ENCODE measurements at places on chromosomes 7 and 10.

DNA sequence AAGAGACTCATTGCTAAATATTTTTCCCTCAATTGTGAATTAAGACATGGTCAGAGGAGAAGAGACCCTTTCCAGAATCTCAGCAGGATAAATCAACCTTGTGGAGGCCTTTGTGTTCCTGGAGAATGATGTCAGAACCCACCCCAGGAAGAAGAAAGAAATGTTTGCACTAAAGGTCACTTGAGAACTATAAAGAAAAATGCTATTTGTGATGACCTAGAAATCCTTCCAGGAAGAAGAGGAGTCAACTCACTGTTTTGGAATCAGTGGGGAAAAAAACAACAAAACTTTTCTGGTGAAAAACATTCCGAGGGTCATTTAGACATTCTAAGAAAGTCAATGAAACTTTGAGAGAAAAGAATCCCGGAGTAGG lies 129.1 kb upstream of the ANKRD1 start:
- no peak for DNase-seq

GRCh38 chr7:34327681-34328080 lies 330.3 kb upstream of the NPSR1 start:
- no peak for DNase-seq

GRCh38 chr10:86162036-86162435 lies 204.6 kb downstream of the GRID1 start:
- DNase-seq: no peak

GRCh38 chr10:103781329-103782061 lies 73.9 kb downstream of the SH3PXD2A start:
- no peak for DNase-seq

- DNase-seq: no peak
These were observed 35.9 kb downstream of the MTURN start for GRCh38 chr7:30170476-30171205.

- no peak for DNase-seq
These were observed 24.5 kb upstream of the EEPD1 start for GRCh38 chr7:36128448-36129047.

GRCh38 chr7:71639382-71640085 lies 507.6 kb downstream of the GALNT17 start:
- no peak for DNase-seq

DNA sequence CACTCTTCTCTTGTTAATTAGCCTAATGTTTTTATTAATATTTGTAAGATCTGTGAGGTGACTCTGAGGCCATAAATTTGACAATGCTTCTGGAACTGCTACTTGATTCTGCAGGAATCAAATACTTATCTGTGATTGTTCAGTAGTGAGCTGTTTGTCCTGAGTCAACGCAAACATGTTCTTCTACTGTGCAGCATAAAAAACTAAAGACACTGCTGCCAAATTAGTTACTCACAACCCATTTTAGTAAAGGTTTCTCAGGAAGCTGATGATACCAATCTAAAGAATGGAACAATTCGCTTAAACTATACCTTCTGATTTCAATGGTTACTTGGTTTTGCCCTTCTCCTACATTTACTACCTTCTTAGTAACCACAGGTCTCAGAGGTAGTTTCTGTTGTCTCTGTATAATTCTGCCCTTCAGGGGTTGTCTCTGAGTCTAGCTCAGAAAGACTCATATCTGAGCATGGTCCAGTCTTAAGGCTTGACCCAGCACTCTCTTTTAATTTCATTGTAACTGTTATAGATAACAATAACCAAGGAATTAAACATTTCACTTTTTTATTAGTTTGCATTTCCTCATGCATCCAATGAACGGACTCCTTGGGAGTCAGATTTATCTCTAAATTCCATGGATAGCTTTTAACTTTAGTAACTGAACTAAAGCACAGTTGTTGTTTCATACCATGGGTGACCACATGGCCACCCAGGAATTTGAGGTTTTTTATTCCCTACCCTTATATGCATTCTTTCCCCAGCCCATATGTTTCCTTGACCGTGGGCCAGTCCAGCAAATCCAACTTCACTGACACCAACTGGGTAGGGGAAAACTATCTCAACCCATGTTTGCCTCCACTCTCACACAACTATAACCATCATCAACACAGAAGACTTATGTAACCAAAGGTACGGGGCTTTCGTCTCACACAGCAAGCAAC lies 309.5 kb upstream of the TEX47 start:
- DNase-seq: no peak

- peak; percentile 17 for DNase-seq
These were observed 5.5 kb upstream of the MDFIC start for GRCh38 chr7:114916261-114916892.

DNA sequence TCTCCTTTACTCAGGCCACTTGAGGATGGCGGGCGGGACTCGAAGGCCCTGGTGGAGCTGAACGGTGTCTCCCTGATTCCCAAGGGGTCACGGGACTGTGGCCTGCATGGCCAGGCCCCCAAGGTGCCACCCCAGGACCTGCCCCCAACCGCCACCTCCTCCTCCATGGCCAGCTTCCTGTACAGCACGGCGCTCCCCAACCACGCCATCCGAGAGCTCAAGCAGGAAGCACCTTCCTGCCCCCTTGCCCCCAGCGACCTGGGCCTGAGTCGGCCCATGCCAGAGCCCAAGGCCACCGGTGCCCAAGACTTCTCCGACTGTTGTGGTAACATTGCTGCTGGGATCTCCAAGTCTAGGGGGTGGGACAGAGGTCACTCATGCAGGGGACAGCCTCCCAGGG lies 65.7 kb downstream of the GTF2IRD1 start:
- DNase-seq: no peak

DNA sequence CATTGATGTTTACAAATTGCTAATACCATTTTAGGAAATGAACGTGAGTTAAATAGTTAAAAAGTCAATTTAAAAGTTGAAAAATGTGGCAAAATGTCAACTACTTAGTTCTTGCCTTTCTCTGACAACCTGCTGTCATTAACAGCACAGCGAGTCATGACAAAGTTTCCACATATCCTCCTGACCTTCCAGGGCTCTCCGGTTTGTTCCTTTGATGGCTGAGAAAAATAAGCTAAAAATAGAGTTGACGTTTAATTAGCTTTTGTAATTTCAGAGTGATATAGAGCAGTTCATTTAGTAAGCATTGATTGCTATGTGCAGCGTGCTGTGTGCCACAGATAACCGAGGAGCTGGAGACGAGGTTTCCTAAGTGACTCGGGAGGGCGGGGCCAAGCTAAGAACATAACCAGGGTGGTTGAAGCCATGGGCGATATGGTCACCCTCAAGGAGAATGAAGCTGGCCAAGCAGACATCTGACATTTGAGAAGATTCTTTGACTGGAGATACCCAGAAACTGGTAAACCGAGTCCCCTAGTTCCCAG lies 47.9 kb downstream of the OGDH start:
- DNase-seq: no peak

- DNase-seq: no peak
These were observed 429.0 kb upstream of the MTPN start for GRCh38 chr7:136405931-136406777.

DNA sequence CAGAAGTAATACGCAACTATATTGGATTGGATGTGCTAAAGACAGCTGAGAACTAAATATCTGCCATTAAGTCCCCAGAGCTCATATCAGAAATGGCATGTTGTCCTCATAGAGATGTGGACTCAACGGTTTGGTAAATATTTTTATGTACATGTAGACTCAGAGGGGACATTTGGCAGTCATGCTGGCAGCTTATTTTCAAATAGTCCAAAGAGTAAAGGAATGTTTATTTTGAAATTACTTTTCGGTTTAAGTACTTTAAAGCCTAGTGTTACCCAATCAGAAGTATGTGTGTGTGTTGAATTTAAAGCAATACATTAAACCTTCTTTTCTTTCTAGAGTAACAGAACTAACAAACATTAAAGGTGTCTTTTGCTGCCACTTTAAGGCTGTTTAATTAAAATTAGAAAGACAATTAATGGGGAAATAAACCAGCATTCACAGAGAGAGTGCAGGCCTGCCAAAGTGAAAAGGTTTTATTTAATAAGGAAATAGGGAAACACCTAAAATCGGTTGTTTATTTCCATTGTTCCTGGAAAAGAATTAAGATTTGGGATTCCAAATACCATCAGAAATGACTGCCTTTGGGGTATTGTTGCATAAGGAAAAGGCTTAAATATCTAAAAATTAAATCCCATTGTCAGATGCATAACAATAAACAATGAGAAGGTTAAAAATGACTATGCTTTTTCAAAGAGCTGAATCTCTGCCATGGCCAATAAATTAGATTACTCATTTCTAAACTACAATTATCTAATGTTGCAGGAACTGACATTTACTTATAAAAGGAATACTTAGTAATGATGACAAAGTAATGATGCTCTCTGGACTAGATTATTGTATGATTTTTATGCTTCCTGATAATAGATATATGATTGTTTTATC lies 113.4 kb upstream of the AHR start:
- no peak for DNase-seq

GRCh38 chr10:57053530-57053929 lies 692.5 kb upstream of the ZWINT start:
- DNase-seq: no peak

DNA sequence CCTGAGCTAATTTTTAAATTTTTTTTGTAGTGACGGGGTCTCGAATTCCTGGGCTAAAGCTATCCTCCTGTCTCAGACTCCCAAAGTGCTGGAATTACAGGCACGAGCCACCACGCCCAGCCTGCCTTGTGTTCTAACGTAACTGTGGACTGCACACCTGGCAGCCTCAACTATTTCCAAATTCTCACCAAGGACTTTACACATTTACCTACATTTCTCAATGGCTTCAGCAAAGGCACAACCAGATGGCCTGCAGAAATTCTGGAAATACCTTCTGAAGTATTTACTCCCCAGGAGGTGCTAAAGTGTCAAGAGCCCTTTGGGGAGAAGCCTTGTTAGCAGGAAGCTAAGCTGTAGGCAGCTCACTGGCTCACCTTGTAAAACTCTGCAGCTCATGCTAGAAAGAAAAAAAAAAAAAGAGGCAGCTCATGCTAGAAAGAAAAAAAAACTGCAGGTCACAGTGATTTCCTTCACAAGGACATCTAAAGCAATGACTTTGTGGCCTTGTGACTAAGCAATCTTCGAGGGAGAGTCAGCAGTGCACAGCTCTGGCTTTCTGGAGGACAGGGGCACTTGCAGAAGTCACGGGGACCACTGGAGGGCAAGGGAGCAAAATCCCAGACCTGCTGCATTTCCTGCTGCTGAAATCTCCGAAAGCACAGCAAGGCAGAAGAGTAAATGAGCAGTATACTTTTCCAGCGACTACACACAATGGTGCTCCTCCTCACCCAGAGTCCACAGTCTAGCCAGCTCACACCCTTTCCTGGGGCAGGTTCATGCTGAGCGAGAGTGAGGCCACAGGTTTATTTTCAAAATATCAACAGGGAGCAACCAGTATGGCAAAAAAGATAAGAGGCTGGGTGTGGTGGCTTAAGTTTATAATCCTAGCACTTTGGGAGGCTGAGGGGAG lies 40.4 kb downstream of the BAIAP2L1 start:
- no peak for DNase-seq

- no peak for DNase-seq
These were observed 56.4 kb downstream of the BBS9 start for GRCh38 chr7:33185786-33186185.

DNA sequence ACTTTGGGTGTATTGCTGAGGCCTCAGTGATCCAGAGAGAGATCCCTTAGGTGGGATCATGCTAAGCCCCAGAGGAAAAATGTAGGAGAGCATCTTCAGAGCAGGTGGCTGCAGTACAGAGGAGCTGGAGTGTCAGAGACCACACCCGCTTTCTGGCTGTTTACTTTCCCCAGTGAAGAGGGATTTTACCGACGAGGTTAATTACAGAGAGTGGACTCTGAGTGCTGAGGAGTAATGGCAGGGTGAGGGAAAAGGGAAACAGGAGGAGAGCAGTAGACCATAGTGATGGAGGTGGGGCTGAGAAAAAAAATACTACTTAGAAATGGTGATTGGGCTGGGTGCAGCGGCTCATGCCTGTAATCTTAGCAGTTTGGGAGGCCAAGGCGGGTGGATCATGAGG lies 43.3 kb upstream of the HBP1 start:
- DNase-seq: no peak

- DNase-seq: no peak
These were observed 2.2 kb downstream of the PRKAR2B start for GRCh38 chr7:107046491-107047259.

- DNase-seq: no peak
These were observed 1071.9 kb downstream of the CNTNAP2 start for GRCh38 chr7:147188467-147188866.

DNA sequence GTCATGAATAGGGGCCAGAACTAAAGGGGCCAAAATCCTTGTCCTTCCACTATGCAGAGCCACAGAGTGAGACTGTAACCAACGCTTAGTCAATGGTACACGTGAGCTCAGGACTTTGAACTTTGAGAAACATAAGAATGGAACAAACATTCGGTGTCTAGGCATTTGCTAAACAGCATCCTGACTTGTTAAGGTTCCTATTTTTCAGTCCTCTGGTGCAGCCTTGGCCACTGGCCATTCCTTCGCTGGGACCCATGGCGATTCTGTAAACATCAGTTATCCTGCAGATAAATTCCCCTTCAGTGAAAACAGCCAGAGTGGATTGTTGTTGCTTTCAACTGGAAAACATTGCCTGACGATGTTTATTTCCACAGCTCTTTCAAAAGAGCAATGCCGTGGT lies 266.8 kb downstream of the SORCS1 start:
- no peak for DNase-seq

DNA sequence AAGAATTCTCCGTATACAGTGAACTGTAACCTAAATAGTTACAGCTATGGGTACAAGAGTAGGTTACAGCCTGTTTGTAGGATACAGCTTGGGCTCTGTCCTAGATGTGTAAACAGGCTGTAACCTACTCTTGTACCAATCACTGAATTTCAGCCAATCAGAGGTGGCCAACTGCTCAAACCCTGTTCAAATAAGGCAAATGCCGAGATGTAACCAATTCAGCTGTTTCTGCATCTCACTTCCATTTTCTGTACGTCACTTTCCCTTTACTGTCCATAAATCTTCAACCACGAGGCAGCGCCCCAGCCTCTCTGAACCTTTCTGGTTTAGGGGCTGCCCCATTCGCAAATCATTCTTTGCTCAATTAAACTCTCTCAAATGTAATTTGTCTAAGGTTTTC lies 8.3 kb upstream of the MMP21 start:
- no peak for DNase-seq

DNA sequence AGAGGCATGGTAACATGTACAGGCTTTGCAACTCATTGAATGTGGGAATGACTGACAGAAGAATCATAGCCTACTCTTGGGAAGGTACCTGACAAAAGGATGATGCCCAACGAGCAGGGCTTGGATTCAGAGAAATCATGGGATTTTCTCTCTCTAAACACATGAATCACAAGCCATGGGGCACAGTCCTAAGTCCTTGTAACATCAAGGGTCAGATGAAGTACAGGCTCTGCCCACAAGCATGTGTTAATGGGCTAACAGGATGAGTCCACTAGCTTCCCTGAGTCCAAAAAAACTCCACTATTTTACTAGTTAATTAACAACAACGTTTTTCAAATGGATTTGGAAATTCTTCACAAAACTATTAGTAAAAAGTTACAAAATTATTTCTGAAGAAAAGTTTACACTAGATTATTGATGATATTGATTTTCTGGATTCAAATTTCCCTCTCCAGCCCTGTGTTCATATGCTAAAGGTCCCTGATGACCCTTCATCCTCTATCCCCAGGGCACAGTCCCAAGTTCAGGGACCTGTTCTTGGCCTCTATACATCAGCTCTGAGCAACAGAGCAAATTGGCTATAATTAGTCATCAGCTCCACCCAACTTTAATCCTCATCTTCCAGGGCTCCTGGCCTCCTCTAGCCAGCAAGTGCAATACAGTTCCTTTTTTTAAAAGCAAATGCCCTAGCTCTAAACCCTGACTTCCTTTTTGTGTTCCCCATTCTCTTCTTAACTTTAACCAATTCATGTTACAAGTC lies 99.8 kb downstream of the GSAP start:
- DNase-seq: no peak

- DNase-seq: no peak
These were observed 83.9 kb upstream of the SDK1 start for GRCh38 chr7:3217166-3217565.

Data from activated gamma-delta T cell treated with anti-CD3 and anti-CD28 coated beads, Interleukin-2, amount 50 U/mL, for 16 hours (primary cell).